ENCODE measurements at places on chromosomes 7 and 10.

DNA sequence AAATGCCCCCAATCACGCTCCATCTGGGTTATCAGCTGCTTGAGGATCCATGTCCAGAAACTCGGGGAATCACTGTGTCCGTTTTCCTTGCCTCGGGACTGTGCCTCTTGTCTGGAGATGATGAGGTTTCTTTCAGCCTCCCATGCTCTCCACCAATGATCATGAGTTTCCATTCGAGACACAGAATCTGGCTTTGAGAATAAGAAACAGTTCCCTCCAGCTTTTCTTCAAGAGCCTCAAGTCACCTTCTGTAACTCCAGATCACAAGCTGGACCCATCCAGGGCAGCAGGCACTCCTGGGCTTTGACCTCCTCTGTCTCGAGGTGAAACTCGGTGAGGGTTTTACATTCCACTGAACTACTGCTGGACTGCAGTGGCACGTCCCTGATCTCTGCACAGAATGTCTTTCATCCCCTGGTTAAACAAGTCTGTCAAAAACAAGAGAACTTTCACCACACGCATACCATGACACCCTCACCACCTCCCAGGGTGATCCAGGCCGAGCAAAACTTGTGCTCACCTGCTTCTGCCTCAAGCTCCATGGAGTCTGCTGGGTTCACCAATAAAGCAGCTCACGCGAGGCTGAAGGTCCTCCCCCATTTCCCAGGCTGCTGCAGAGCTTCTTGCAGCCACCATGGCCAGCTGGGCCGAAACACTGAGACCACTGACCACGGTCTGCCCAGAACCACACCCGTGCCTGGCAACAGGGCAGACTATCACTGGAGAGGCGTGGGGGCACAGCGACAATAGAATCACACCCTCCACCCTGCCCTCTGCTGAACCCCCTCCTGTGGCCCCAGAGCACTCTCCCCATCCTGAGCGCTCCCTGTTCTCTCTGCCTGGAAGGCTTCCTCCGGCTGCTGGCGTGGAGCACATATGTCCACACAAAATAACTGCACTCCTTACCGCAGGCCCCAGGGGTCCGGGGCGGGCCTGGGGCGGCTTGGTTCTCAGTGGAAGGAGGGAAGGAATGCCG lies 25.1 kb downstream of the MAT1A start:
- DNase-seq = no peak

GRCh38 chr10:77507291-77507880 lies 130.2 kb downstream of the KCNMA1 start:
- DNase-seq = no peak

DNA sequence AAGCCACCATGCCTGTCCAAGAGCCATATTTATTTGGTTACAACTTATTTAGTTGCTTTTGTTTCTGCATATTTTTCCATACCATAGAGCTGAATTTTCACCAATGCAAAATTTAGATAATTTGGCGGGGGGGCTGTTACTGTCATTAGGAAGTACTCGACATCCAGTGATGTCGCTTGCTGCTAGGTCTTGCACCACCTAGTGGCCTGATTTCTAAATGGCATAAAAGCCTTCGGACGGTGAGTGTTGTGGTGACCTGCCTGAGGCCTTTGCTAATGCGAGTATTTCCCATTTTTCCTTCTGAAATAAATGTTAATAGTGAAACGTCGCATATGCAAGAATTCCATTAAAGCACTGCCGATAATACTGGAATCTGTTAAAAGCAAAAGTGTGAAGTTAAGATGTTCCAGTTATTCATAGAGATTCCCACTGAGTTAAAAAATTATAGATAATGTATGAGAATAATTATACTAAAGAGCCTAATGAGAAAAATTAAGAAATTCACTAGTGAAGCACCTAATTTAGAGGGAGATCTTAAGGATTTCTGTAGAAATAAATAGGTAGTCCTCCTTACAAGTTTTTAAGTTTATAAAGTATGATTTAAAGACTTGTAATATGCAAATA lies 86.1 kb upstream of the DNAJB6 start:
- DNase-seq = peak; percentile 56

GRCh38 chr10:92915892-92916291 lies 67.6 kb downstream of the EXOC6 start:
- no peak for DNase-seq

DNA sequence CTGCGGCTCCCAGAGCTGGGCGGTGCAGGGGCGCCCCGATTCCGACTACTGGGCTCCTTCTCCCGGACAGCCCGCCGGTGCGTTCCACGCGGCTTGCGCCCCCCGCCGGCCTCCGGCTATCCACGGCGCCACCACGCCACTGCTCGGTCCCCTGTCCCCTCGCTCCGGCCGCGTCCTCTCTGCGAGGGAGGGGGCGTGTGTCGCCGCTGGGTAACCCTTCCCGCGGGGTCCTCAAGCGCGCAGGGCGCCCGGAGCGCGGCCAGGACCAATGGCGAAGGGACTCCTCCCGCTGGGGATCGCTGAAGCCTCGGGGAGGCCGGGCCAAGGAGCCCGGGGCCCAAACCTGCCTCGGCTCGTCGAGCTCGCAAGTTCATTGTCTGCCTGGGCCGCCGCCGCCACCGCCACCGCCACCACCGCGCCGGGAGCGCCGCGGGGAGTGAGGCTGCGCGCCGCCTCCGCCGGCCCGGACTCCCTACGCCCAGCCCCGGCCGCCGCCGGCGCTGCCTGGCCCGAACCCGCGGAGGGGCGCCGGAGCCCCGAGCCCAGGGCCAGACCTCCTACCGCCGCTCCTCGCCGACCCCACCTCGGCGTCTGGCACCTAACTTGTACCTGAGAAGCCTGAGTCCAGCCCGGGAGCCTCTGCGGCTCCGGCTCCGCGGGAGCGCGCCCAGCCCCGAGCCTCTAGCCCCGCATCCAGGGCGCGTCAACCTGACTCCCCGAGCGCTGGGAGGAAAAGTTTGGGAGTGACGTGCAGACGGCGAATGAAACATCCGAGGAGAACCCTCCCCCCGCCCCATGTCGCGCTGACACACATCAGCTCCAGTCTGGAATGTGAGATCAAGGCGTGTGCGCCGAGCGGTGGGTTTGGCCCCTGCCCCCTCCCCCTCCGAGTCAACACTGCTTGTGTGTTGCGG lies at the start of gene CHST15:
CHST15 (minus strand) TSS at position 739 of the 914 bp plus-strand sequence. CDS start 47,386 bp downstream, outside the sequence.
- DNase-seq = peak; percentile 41

DNA sequence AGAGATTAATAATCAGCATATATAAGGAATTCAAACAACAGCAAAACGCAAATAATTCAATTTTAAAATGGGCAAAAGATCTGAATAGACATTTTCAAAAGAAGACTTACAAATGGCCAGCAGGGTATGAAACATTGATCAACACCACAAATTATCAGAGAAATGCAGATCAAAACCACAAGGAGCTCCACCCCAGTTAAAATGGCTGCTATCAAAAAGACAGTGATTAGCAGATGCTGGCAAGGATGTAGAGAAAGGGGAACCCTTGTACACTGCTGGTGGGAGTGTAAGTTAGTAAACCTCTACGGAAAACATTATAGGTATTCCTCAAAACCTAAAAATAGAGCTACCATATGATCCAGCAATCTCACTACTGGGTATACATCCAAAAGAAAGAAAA lies 128.0 kb upstream of the CACUL1 start:
- no peak for DNase-seq

DNA sequence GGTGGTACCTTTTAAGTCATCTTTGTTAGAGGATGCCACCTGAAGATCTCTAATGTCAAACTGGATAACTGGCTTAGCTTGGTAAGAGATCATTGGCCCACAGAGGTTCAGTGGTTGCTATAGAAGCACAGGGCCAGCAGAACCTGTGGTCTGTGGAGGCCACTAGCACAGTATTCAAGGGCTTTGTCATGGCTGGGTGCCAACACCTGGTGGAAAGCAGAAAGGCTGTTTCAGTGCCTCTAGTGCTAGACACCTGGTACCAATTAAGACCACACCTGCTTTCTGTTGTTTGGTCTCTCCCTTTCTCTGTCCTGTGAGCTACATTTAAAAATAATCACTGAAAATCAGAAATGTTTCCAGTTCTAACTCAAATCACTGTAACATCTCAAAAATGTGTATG lies 10.0 kb upstream of the PCGF5 start:
- DNase-seq = peak; percentile 30

Measured in CD4-positive, alpha-beta T cell treated with Interleukin-4 for 1 hour (primary cell).